Kidney (tissue), 22 donors: ENCODE measurements at places on chromosomes 4 and X. TPM values are rescaled to one million over a fixed set of nuclear protein-coding genes. Genes with fewer than 3 reads are reported as not detected.

The MAGED1 gene
- 104 TPM for total RNA-seq

- H3K36me3 ChIP-seq: peaks cover 38% of the 10 kb centered on the region
- H3K27me3 ChIP-seq: no peaks in the 10 kb centered on the region
- no peak overlapping the region for H3K27ac ChIP-seq
- H3K4me3 ChIP-seq: no peak overlapping the region
Measured at GRCh38 chr4:25401066-25401465, 24.0 kb downstream of the ANAPC4 start.

DNA sequence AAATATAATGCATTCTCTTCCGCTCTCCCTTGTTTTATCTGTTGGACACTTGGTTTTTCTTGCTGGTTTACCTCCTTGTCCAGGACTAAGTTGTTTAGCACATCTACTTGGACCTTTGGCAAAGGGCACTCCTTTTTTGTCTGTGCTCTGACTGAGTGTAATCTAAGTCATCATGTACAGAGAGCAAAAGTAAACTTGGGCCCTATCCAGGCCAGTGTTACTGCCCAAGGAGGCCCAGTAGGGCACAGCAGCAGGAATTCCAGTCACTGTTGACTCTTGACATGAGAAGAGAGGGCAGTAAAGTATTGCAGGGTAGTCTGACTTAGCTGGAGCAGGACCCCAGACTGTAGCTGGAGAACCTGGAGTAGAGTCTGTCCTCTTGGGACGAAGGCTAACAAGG lies 445.5 kb downstream of the ZIC3 start:
- H3K36me3 ChIP-seq: no peaks in the 10 kb centered on the region
- H3K27me3 ChIP-seq: no peaks in the 10 kb centered on the region
- no peak overlapping the region for H3K27ac ChIP-seq
- H3K4me3 ChIP-seq: no peak overlapping the region
- no peaks in the 10 kb centered on the region for H3K4me1 ChIP-seq

The NLGN4X gene
- total RNA-seq: 5.6 TPM

DNA sequence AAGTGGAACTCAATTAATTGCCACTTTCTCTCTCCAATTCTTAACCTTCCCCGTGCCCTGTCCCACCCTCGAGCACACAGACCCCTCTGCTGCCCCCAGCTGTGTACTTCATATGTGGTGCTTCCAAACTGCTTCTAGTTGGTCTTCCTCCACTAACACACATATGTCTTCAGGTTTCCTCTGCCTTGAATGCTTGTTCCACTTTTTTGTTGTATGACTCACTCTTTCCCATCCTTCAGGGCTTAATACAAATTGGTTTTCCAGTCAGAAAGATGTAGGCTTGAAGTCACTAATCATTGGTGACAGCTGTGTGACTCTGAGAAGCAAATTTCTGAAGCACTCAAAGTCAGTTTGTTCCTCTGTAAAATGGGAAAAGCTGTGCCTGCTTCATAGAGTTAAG lies 30.6 kb downstream of the TRIM2 start:
- H3K27me3 ChIP-seq: no peaks in the 10 kb centered on the region
- no peak overlapping the region for H3K27ac ChIP-seq
- H3K4me3 ChIP-seq: no peak overlapping the region

The NAA15 gene
- 38.8 TPM for total RNA-seq

- no peaks in the 10 kb centered on the region for H3K36me3 ChIP-seq
- no peak overlapping the region for H3K4me3 ChIP-seq
- no peaks in the 10 kb centered on the region for H3K27me3 ChIP-seq
- H3K4me1 ChIP-seq: no peaks in the 10 kb centered on the region
- no peak for DNase-seq
Measured at GRCh38 chr4:147518086-147518485, 37.2 kb downstream of the EDNRA start.

The TMPRSS11A gene
- total RNA-seq: not detected

The DUSP21 gene
- total RNA-seq: not detected

The BOD1L1 gene
- 45.6 TPM for total RNA-seq

The CCSER1 gene
- total RNA-seq: 26.8 TPM

DNA sequence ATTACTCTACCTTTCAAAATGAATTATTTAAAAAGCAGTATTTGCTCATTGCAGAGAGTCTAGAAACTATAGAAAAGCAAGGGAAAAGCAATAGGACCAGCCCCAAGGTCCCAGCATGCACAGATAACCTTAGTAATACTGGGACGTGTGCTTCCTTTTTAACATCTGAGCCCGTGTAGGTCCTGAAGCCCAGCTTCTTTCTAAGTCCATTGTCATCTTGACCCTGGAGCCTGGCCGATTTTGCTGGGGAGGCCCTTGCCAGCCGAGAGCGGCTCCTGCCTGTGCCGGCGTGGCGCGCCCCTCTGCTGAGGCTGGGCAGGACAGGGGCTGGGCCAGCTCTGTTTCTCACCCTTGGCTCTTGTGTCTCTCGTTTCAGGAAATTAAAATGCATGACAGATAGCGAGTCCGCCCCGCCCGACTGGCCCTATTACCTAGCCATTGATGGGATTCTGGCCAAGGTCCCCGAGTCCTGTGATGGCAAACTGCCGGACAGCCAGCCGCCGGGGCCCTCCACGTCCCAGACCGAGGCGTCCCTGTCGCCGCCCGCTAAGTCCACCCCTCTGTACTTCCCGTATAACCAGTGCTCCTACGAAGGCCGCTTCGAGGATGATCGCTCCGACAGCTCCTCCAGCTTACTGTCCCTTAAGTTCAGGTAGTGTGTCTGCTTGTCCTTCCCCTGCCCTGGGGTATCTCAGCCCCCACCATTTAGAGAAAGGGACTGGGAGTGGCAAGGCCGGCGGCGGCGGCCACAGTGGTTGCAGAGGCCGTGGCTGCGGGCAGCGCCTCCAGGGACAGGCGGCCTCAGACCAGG lies 4.1 kb downstream of the MSANTD1 start:
- H3K27me3 ChIP-seq: no peaks in the 10 kb centered on the region
- H3K4me3 ChIP-seq: no peak overlapping the region
- H3K4me1 ChIP-seq: peaks cover 2% of the 10 kb centered on the region
- no peak overlapping the region for H3K27ac ChIP-seq
- no peaks in the 10 kb centered on the region for H3K36me3 ChIP-seq

The TMEM31 gene
- total RNA-seq: 0.38 TPM

DNA sequence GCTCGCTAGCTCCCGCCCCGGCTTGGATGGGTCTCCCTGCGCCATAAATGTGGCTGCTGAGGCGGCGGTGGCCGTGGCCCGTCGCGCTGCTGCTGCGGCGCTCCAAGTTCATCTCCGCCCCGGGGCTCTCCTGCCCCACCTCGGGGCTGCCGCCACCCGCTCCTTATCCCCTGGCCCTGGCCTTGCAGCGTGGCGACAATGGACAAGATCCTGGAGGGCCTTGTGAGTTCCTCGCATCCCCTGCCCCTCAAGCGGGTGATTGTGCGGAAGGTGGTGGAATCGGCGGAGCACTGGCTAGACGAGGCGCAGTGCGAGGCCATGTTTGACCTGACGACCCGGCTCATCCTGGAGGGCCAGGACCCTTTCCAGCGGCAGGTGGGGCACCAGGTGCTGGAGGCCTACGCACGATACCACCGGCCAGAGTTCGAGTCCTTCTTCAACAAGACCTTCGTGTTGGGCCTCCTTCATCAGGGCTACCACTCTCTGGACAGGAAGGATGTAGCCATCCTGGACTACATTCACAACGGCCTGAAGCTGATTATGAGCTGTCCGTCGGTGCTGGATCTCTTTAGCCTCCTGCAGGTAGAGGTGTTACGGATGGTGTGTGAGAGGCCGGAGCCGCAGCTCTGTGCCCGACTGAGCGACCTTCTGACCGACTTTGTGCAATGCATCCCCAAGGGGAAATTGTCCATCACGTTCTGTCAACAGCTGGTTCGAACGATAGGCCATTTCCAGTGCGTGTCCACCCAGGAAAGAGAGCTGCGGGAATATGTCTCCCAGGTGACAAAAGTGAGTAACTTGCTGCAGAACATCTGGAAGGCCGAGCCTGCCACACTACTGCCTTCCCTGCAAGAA lies 763 bp downstream of the USP38 start:
- DNase-seq: peak; percentile 76
- H3K36me3 ChIP-seq: peaks cover 4% of the 10 kb centered on the region
- H3K27ac ChIP-seq: peak overlapping the region; percentile 85
- H3K4me1 ChIP-seq: peaks cover 6% of the 10 kb centered on the region
- peak overlapping the region; percentile 96 for H3K4me3 ChIP-seq

The FAM13A gene
- total RNA-seq: 48.3 TPM

GRCh38 chr4:122285285-122285684 lies 93.5 kb upstream of the ADAD1 start:
- H3K4me3 ChIP-seq: no peak overlapping the region
- no peaks in the 10 kb centered on the region for H3K4me1 ChIP-seq
- no peaks in the 10 kb centered on the region for H3K27me3 ChIP-seq
- no peak for DNase-seq
- H3K36me3 ChIP-seq: peaks cover 20% of the 10 kb centered on the region
- H3K27ac ChIP-seq: no peak overlapping the region

DNA sequence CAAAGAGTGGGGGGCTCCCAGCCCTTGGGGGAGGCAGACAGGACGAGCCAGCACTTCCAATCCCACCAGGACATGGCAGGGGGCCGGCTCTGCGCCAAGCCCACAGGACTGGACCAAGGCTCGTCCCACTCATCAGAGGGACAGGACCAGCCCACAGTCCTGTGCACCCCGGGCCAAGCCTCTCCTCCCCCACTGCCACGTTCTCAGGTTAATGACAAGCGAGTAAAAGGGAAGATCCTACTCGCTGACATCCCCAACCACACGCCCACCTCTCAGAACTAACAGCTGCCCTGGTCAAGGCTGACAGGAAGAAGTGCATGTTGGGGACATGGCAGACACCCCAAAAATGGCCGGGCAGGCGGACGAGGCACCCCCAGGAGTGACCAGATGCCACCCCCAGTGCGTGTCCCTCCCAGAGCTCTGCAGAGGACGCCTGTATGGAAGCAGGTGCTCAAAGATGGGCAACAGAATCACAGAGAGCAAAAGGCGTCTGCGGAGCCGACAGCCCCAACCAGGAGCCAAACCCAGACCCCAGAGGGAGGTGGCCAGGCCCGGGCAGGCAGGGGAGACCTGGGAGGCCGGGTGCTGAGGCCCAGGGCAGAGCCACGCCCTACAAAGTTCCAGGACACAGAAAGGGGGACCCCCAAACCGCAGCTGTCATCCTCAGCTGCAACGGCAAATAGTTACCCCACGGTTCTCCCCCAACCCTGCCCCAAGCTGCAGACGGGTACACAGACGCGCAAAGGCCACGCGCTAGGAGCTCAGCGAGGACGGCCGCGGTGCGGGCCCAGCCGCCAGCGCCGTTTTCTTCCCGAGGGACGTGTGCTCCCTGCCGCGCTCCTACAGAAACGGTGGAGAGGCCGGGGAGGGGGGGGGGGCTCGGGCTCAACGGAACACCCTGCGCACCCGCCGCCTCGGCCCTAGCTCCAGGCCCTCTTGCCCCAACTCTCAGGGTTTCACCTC lies 1.7 kb downstream of the CTBP1 start:
- no peaks in the 10 kb centered on the region for H3K36me3 ChIP-seq
- peaks cover 3% of the 10 kb centered on the region for H3K4me1 ChIP-seq

GRCh38 chrX:13638826-13639225 lies 14.1 kb upstream of the TCEANC start:
- no peaks in the 10 kb centered on the region for H3K4me1 ChIP-seq
- no peak overlapping the region for H3K4me3 ChIP-seq
- no peaks in the 10 kb centered on the region for H3K36me3 ChIP-seq
- no peak for DNase-seq
- peaks cover 7% of the 10 kb centered on the region for H3K27me3 ChIP-seq
- H3K27ac ChIP-seq: no peak overlapping the region

GRCh38 chrX:109372291-109372690 lies 109.6 kb downstream of the GUCY2F start:
- no peaks in the 10 kb centered on the region for H3K4me1 ChIP-seq
- no peaks in the 10 kb centered on the region for H3K36me3 ChIP-seq
- peak; percentile 39 for DNase-seq
- no peak overlapping the region for H3K4me3 ChIP-seq
- no peak overlapping the region for H3K27ac ChIP-seq
- no peaks in the 10 kb centered on the region for H3K27me3 ChIP-seq

DNA sequence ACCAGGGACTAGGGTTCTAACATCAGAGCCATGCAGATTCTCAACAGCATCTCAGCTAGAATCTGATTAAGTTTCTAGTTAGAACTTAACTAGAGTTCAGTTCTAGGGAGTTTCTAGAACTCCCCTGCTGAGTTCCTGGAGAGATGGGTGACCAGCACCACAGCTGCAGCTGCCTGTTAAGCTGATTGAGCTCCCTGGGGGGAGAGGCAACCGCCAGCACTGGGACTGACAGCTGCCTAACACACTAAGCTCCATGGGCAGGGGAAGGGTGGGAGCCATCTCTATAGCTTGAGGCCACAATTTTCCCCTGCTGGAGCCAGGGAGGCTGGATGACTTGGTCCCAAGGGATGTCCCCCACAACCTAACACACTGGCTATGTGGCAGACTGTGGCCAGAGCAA lies 84.2 kb downstream of the CHIC1 start:
- H3K4me3 ChIP-seq: no peak overlapping the region
- no peaks in the 10 kb centered on the region for H3K27me3 ChIP-seq
- H3K36me3 ChIP-seq: no peaks in the 10 kb centered on the region
- no peak overlapping the region for H3K27ac ChIP-seq
- no peaks in the 10 kb centered on the region for H3K4me1 ChIP-seq

The GATA1 gene
- 0.60 TPM for total RNA-seq
